Liver (tissue), 10 donors: ENCODE measurements at places on chromosomes 3 and 15. TPM values are rescaled to one million over a fixed set of nuclear protein-coding genes. Genes with fewer than 3 reads are reported as not detected.

PRSS50 gene
- total RNA-seq: 0.25 TPM

ANKUB1 gene
- not detected for total RNA-seq

SLC24A1 gene
- total RNA-seq: 1.8 TPM

ERICH6 gene
- total RNA-seq: under 0.01 TPM

SYNPR gene
- not detected for total RNA-seq

GRCh38 chr3:28348629-28349468, at the start of the genes AZI2 and ZCWPW2:
TSS of gene AZI2 (minus strand) at chr3:28348824. CDS start at chr3:28340617, 8,207 bp downstream.
TSS of gene ZCWPW2 (plus strand) at chr3:28348721. CDS start at chr3:28413069, 64,348 bp downstream.
- peak; percentile 96 for DNase-seq

GRCh38 chr15:96331945-96332636, 1.6 kb downstream of the NR2F2 start:
- DNase-seq: peak; percentile 37

DNA sequence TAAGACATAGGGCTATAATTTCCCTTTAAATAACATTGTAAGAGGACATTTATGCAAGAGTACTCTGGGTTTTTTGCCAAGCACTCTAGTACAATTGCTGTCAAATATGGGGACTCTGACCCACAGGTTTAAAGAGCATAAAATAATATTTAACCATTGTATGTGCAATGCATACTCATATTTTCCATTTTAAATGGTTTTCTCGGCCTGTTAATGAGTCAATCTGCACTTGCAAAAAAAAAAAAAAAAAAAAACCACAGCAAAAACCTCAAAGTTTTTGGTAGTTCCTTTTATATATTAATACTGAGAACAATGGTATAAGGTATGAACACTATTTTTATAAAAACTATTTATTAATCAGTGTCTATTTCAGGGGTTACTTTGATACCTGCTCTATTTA, 304.0 kb upstream of the CBLB start:
- DNase-seq: no peak

- no peak for DNase-seq
Measured at GRCh38 chr3:16769525-16769924, 115.2 kb upstream of the PLCL2 start.

DNA sequence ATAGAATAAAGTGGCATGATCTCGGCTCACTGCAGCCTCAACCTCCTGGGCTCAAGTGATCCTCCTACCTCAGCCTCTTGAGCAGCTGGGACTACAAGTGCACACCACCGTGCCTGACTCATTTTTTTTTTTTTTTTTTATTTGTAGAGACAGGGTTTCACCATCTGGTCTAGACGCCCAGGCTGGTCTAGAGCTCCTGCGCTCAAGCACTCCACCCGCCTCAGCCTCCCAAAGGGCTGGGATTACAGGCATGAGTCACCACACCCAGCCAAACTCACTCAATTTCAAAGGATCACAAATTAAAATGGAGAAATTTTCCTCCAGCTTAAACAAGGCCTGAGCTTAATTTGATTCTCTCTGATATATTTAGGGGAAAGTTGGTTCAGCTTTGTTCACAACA, 27.3 kb upstream of the NMB start:
- DNase-seq: no peak

DNA sequence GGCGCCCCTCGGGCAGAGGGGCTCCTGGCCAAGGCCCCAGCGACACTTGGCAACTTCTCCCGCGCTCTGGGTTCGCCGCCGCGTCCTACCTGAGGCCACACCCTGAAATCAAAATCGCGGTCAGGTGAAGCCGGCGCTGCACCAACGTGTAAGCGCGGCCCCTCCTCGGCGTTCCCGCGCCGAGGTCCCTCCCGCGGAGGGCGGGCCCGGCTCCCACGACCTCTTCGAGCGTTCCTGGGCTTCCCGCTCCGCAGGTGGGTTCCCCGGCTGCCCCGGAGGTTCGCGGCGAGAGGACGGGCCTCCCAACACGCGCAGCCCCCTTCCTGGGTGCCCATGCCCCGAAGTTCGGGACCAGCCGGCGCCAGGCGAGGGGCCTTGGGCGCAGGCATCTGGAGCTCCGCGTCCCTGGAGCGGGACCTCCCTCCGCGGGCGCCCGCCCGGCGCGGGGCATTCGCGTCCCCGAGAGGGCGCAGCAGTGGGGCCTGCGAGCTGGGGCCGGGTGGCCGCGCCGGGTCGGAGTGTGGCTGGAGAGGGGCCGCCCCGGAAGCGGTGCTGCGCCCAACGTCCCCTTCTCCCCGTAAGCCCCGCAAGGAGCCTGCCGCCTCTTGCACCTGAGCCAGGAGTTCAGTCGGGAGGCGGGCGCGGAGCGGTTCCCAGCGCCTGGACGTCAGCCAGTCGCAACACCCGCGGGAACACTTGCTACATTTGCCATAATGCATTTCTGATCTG, 13.7 kb downstream of the PAK6 start:
- no peak for DNase-seq

DNA sequence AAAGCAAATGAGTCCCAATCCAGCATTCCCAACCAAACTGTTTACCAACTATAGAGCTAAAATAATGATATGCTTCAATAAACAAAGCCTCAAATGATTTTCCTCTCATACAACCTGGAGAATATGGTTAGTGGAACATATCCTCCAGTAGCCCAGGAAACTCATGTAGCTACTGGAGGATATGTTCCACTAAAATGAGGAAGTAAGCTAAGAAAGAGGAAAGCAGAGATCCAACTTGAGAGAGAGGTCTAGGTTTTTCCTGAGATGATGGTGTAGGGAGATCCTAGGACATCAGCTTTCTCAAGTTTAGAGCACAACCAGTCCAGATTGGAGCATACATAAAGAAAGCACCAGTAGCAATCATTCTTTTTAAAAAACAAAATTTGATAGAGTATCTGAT, 44.6 kb upstream of the SLC4A7 start:
- no peak for DNase-seq

DNA sequence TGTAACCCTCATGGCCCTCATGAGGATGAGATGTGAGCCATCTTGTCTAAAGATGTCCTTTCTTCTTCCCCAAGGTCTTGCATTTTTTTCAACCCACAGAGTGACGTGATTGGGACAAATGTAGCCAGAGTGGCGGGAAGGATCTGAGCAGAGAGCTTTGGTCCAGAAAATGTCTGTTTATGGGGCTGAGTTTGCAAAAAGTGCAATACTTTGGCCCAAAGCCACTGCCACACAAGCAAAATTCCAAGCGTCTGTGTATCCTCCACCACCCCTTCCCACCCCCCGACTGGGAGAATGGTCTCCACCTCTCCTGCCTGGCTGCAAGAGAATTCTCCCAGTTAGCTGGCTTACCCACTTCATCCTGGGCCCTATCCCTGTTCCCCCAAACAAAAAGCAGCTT, 246.9 kb upstream of the LRIG1 start:
- no peak for DNase-seq

DNA sequence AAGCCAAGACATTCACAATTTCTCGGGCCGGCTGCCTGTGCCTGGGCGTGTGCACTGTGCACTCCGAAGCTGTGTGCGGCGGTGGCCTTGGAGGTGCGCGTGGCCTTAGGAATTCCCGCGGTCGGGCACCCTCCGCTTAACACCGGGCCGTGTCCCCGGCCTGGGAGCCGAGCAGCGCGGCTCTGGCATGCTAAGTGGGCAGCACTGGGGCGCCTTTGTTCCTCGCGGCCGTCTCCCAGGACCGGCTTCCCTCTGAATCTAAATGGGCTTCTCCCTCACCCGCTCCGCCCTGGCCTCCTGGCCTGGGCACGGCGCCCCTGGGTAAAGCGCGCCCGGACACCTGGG, 498 bp upstream of the ARNT2 start:
- no peak for DNase-seq

- no peak for DNase-seq
Measured at GRCh38 chr15:101161656-101162055, 90.2 kb downstream of the CHSY1 start.

GRCh38 chr3:197590313-197590962, 34.7 kb upstream of the BDH1 start:
- peak; percentile 59 for DNase-seq

DNA sequence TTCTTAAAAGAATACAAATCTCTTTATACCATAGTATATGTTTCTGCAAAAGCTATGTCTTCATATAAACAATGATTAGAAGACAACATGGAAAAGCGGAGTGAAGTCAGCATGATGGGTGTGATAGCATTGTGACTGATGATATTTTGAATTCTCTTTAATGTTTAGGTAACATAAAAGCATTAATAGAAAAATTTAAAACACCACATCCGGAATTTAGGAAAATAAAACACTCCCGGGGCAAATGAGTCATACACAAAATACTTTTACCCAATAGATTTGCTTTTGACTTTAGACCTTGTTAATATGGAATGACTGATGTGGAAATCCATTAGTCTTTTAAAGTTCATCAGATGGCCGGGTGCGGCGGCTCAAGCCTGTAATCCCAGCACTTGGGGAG, 134.7 kb downstream of the P3H2 start:
- DNase-seq: no peak

DNA sequence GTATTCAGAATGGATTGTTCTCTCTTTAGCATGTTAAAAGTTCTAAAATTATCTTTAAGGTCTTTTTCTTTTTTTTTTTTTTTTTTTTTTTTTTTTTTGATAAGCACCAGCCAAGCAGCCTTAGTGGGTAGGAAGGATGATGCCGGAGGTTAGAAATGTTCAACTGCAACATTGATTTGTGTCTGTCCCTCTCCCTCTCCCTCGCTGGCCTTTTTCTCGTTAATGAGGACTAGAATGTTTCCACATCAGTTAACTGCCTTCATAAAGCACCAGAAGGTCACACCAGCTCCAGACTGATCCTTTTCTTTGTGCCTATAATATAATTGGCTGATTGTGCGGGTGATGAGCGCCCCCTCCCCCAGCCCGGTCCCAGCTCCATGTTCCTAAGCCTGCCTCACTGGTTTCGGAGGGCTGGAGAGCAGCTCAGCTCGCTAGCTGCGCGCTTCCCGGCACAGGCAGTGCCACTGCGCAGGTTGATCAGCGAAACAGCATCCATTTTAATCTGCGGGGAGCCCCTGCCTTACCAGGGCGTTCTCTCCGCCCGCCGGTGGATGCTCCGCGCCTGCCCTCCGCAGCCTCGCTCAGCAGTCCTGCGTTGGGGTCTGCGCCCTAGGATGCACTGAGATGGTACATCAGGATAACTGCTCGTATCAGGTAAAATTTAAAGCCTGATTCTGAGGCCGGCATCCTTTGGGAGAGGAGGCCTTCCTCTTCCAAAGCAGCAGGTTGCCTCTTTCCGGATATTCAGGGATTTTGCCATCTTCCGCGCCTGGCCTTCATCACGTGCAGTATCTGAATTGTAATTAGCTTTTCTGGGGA, 148.9 kb upstream of the IL12A start:
- no peak for DNase-seq

DNA sequence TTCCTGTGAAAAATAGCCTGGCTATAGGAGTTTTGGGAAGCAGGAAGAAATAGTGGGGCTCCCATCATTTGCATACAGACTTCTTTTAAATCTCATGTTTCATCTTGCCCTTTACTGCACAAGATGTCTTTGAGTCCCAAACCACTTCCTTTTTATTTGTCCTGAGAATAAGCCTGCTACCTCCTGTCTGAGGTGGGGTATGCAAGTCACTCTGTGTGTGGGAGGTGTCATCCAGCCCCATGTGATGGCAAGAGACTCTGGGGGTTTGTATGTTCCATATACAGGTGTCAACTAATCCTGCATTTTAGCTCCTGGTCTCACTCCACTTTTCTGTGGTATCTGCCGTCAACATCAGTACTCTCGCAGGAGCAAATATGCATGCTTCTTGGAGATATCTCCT, 102.0 kb downstream of the OTOL1 start:
- no peak for DNase-seq

DNA sequence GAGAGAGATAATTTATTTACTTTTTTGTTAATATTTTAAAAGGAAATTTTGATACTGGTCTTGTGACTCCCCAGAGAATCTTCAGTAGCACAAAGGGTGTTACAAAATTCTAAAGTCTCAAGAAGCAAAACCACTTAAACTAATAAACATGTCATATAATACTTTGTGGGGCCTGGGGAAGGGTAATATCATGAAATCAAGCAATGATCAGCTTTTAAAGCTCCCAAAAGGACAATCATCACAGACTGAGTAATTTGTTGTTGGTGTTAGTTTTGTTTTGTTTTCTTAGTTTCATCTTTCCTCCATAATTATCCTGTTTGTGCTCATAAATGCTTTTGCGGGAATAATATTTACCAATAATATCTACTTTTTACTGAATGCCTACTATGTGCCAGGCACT, 55.0 kb downstream of the TMEM212 start:
- DNase-seq: no peak

DNA sequence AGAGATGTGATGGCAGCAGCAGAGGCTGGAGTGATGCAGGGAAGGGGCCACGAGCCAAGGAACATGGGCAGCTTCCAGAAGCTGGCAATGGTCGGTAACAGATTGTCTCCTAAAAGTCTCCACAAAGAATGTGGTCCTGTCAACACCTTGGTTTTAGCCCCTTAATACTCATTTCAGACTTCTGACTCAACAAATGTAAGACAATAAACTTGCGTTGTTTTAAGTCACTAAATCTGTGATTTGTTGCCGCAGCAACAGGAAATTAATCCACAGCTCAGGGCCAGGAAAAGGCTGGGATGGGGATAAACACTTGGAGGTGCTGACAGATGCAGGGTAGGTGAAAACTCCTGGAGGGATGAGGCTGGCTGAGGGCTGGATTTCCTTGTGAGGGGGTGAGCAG, 69.9 kb downstream of the OXNAD1 start:
- no peak for DNase-seq

DNA sequence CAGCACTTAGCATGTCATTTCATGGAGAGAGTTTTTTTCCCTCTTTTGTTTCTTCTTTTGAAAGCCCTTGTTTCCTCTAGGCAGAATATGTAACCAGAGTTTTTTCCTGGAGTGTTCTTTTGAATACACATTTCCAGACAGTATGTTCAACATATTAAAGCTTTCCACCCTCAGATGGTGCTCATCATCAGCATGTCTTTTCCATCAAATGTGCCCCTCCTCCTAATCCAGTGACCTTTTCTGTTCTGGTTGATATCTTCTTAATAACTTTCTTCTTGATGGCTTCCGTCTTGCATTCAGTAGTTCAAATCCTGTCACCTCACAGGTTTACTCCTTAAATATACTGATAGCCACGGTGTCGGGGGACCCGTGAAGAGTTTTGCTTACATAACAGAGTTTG, 78.6 kb downstream of the FNDC3B start:
- DNase-seq: no peak

DNA sequence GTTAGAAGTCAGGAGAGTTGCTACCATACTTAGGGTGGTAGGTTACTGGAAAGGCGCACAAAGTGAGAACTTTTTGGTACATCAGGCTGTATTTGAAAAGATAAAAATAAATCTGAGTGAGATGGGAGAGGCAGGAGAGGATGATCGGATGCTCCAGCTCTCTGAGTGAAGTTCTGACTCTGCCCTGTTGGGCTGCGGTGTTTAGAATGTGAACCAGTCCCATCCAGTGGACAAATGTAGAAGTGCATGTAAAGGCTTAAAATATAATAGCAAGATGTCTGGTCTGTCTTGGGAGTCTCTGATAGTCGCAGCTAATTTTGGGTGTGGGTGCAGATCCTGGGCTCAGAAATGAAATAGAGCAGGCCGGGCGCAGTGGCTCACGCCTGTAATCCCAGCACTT, 30.4 kb downstream of the ACKR2 start:
- DNase-seq: no peak

- no peak for DNase-seq
Measured at GRCh38 chr3:23055733-23056376, 147.3 kb upstream of the UBE2E2 start.

DNA sequence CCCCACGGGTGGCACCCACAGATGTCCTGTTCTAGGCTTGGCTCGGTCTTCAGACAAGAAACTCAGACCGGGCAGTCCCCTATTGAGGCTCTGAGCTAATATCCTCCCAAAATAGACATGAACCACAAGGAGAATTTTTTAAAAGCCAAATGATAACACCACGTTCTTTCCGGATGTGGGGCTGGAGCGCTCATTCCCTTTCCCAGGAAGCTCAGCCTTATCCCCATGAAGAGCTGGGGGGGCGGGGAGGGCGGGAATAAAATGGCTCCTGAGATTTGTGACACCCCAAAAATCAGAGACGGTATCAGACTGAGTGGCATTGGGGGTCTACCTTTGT, 1.1 kb downstream of the SLC6A1 start:
- DNase-seq: no peak
